Fibroblast of skin of scalp (primary cell): ENCODE measurements at places on chromosomes 3 and 15.

- no peak for DNase-seq
Observed at GRCh38 chr15:26590676-26591075, 182.2 kb downstream of the GABRB3 start.

DNA sequence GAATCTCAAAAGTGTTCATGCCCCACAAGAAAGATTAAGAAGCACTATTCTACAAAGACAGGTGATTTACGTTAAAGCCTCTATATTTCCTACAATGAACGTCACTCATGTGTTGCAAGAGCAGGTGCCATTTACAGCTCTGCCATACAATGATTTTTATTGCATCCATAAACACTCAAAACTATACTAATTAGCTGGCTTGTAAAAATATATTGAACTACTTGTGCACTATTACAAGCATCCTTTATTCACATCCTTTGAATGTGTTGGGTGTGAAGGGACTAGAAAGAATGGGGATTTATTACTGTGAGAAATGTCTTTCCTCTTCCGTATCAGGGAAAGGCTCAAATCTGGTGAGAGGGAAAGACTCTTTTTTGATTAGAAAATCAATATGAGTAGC is 50.7 kb upstream of the C3orf49 start:
- no peak for DNase-seq

GRCh38 chr3:186414735-186415419 is 52.8 kb upstream of the DGKG start:
- peak; percentile 73 for DNase-seq

DNA sequence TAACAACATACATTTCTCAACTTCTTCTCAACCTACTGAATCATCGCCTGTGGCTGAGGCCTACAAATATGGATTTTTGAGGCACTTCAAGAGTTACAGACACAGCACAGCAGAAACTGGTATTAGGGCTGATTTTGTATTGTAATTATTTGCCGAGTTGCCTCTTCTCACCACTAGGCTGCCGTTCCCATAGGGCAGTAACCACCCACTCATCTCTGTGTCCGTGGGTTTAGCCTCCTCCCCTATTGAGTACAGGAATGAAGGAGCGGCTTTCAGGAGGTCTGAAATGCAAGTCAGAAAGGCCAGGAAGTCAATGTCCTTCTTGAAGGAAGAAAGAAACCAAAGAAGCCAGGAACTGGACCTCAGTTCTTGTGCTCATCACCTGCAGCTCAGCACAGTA is 220.8 kb downstream of the MTHFS start:
- peak; percentile 29 for DNase-seq

DNA sequence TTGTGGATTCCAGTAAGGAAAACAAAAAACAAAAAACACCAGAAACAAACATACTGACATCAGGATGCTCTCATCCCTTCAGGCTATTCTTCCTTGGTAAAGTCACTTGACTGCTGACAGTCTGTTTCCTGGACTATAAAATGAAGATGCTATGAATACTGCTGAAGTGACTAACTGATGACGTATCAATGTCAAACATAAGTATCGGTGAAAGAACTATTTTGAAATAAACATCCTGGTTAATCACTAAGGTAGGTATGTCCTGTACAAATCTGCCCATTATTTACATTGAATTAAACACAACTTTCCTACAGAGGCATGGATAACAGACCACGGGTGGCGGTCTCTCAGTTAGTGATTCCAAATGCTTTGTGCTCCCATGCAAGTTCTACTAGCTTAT is 45.9 kb downstream of the CHAC1 start:
- DNase-seq: no peak

DNA sequence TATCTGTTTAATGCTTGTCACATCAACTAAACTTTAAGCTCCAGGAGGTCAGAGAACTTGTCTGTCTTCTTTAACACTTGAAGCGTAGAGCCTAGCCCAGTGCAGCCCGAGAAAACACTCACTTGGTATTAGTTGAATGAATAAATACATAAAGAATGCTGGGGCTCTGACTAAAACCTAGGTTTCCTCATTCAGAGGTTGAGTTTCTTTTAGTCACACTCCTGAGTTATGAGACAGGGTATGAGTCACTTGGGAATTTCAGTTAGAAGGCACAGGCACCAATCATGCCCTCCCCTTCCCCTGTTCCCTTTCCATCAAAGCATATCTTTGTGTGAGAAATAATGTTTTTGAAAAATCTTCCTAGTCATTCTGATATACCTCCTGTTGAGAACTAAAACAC is 589.8 kb upstream of the DPPA4 start:
- DNase-seq: peak; percentile 97

GRCh38 chr3:82410366-82410765 is 648.9 kb upstream of the GBE1 start:
- no peak for DNase-seq
